SK-MEL-5 (cell line): ENCODE measurements at places on chromosomes 3 and 15. TPM values are rescaled to one million over a fixed set of nuclear protein-coding genes. Genes with fewer than 3 reads are reported as not detected.
A peak's percentile ranks its signal among the peaks of the same experiment; 100 is the strongest.

- DNase-seq, result peak; percentile 80
Measured at GRCh38 chr15:65054333-65055200, 9.4 kb downstream of the SLC51B start.

DNA sequence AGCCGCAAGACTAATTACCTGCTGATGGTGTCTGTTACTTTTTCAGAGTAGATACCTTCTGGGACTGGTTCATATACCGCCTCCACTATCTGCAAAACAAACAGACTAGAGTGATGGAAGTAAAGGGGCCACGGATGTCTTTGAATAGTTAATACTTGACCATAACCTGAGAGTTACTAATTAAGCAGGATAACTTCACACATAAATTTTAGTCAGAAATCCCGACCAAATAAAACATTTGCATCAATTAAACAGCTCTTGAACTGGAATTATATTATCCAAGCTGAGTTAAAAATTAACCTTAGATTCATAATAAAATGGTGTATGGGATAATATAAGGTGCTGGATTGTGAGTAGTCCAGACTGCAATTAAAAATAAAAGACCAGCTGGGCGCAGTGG, 167.7 kb downstream of the NEK10 start:
- DNase-seq, result no peak

GRCh38 chr15:40217166-40217824, 21.6 kb upstream of the PAK6 start:
- DNase-seq, result peak; percentile 81

DNA sequence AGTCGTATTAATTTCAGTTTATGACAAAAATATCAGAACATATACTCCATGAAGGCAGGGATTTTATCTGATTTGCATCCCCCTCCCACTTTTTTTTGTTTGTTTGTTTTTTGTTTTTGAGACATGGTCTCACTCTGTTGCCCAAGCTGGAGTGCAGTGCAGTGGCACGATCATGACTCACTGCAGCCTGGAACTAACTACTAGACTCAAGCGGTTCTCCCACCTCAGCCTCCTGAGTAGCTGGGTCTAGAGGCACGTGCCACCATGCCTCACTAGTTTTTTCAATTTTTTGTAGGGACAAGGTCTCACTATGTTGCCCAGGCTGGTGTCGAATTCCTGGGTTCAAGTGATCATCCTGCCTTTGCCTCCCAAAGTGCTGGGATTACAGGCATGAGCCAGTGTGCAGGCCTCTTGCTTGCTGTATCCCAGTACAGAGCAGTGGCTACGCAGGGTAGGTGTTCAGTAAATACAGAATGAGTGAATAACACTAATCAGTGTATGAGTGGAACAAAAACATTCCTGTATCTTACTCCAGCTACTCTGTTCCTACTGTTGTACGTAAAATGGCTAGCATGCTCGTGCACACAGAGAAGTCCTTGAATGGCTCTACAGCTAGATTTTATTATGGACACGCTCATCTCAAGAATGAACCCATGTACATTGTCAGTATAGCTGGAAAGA, 272.4 kb downstream of the FOXP1 start:
- no peak for DNase-seq

- DNase-seq, result no peak
Measured at GRCh38 chr15:23690450-23690852, 3.3 kb upstream of the NDN start.

- no peak for DNase-seq
Measured at GRCh38 chr3:67028001-67028784, 30.1 kb downstream of the KBTBD8 start.

The OR5H14 gene
- not detected in 2 replicates for total RNA-seq

GRCh38 chr15:48451241-48451640, 120.0 kb downstream of the DUT start:
- DNase-seq, result no peak
